ENCODE measurements at places on chromosomes 13 and 19. TPM values are rescaled to one million over a fixed set of nuclear protein-coding genes. Genes with fewer than 3 reads are reported as not detected.

DNA sequence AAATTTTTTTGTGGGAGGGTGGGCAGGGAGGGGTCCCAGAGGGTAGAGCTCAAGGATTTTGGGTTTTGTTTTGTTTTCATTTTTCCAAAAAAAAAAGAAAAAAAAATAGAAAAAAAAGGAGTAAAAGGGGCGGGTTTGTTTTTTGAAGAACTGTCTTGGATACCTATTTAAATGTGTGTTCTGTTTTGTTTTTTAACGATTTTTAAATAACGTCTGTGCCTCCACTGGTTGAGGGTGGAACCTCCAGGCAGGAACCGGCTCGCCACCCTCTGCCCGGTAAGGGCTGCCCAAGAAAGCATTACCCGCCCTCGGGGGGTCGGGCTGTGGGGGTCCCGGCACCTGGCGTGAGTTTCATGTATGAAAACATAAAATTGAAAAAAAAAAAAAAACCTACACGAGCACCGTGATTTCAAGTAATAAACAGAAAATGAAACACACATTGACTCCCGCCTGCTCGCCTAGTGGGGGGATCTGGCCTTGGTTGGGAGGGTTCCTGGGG lies 10.4 kb downstream of the MIDN start:
- no peak for DNase-seq

DNA sequence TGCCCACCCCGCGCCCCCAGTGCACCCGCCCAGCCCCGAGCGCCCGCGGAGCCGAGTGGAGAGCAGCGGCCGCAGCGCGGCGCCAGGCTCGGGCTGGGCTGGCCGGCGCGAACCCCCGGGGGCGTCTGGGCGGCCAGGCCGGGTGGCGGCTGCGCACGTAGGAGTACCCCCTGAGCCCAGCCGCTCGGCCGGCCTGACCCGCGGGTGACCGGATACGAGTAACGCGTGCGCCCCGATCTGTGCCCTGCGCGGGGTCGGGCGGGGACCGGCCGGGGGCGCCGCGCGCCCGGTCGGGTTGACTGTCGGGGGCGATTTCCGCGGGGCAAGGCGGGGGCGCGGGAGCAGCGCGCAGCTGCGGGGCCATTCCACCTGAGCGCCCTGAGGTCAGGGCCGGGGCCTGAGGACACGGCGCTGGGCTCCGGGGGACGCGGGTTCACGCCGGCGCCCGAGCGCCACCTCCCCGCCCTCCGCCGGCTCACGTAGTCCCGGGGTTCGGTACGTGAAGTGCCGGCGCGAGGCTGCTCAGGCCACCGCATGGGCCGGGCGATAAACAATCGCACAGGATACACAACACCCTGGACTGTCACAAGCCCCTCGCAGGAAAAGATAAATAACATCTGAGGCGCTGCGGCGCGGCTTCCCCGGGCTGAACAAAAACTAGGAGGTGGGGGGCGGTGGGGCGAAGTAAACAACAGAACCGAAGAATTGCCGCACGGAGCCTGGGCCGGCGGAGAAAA lies 37.6 kb upstream of the FLT1 start:
- DNase-seq: peak; percentile 31

The GPR183 gene
- polyA plus RNA-seq: 11.1 TPM

GRCh38 chr19:6271251-6271650 lies 8.5 kb downstream of the MLLT1 start:
- no peak for DNase-seq

- DNase-seq: no peak
Measured at GRCh38 chr19:35320065-35320713, 8.8 kb upstream of the CD22 start.

The GAPDHS gene
- polyA plus RNA-seq: not detected

The FOXA3 gene
- polyA plus RNA-seq: 1.6 TPM

GRCh38 chr13:73065036-73065435 lies 6.2 kb downstream of the KLF5 start:
- DNase-seq: no peak

The PRR20A gene
- not detected for polyA plus RNA-seq

GRCh38 chr13:95044452-95045205 lies 256.6 kb downstream of the ABCC4 start:
- no peak for DNase-seq

GRCh38 chr13:76845367-76845766 lies 40.8 kb downstream of the KCTD12 start:
- no peak for DNase-seq

- DNase-seq: no peak
Measured at GRCh38 chr13:111304603-111305289, 15.7 kb upstream of the TEX29 start.

GRCh38 chr13:41470196-41470595 lies 12.8 kb downstream of the RGCC start:
- no peak for DNase-seq

GRCh38 chr13:69551193-69551592 lies 556.4 kb upstream of the ATXN8OS start:
- DNase-seq: no peak

The RASAL3 gene
- polyA plus RNA-seq: 3.6 TPM

DNA sequence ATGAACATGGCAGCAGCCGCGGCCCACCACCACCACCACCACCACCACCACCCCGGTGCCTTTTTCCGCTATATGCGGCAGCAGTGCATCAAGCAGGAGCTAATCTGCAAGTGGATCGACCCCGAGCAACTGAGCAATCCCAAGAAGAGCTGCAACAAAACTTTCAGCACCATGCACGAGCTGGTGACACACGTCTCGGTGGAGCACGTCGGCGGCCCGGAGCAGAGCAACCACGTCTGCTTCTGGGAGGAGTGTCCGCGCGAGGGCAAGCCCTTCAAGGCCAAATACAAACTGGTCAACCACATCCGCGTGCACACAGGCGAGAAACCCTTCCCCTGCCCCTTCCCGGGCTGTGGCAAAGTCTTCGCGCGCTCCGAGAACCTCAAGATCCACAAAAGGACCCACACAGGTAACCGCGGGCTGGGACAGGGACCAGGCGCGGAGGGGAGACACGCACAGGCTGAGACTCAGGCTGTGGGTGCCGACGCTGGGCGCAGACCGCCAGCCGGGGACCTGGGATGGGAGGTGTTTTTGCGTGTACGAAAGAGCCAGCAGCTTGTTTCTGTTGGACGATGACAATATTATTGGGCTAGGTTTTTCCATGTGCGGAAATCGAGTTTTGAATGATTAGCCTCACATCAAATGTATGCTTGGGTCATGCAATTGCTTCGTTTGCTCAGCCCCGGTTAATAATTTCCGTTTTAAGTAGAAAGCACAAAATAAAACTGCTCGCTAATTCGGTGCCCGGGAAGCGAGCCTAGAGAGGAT lies 1.3 kb downstream of the ZIC2 start:
- no peak for DNase-seq

The LRRC25 gene
- 1.2 TPM for polyA plus RNA-seq

GRCh38 chr19:38142176-38143035 lies 81.6 kb downstream of the DPF1 start:
- DNase-seq: peak; percentile 25

GRCh38 chr13:48155848-48156247 lies 60.9 kb upstream of the MED4 start:
- DNase-seq: no peak

DNA sequence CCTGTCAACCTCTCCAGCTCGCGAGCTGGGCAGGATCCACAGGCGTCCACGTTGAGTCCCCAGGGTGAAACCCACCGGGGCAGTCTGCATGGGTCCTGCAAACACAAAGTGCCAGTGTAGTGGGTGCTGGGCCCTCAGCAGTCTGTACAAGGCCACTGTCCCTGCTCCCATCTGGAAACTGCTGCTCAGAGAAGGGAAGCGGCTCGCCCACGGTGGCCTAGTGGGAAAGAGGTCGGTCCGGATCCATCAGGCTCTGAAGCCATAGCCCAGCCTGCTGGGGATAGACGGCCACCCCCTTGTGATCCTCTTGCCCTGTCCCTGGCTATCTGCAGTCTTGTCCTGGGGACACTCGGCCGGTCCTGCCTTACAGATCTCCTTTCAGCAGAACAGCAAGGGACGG lies 2.6 kb upstream of the DIRAS1 start:
- no peak for DNase-seq

- no peak for DNase-seq
Measured at GRCh38 chr13:41514853-41515395, 57.6 kb downstream of the RGCC start.

DNA sequence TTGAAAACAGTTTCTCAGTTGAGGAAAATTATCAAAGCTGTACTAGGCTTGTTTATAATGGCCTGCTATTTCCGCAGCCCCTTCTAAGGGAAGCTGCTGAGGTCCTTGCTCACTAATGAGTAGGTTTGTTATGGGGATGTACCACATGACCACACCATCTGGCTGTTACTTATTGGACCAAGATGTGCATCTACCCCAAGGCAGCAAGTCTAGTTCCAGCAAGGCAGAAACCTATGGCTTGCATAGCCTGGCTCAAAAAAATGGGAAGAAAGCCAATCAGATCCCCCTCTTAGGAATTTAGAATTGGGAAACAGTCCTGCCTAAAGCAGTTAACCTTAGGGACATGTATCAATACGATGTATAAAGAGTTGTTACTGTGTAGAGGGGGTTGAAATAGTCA lies 186.5 kb upstream of the SPRY2 start:
- DNase-seq: no peak

GRCh38 chr13:76481738-76482137 lies 404.5 kb downstream of the KCTD12 start:
- DNase-seq: no peak

The C13orf42 gene
- not detected for polyA plus RNA-seq

GRCh38 chr13:80276371-80277289 lies 64.3 kb downstream of the SPRY2 start:
- peak; percentile 10 for DNase-seq

DNA sequence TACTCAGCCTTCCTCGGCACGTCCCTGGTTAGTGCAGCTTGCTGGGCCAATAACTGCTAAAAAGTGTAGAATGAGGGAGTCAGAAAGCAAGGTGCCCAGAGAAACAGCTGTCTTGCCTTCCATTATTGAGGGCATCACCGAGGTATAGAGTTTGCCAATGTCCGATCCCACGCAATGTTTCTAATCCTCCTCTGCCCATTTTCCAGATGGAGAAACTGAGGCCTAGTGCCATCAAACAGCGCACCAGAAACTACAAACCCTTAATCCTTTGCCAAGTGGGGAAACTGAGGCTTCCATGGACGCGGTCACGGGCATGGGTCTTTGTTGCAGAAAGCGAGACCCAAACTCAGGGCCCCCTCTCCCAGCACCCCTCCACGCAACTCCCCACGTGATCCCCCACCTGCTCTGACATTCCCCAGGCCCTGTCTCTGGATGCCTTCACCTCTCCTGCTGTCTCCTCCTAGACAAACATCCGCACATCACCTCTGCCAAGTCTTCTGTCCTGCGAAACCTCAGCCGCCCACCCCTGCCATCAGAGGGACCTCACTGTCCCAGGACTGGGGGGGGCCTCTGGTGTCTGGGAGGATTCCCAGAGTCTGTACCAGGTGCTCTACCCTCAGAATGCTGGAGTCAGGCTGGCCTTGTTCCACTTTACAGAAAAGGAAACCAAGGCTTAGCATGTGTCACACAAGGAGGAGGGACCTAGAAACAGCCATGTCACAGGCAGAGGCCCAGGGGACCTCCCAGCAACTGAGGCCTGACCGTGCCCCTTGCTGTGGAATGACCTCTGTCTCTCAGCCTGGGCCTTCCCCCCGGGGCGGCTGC lies 930 bp upstream of the PDE4C start:
- no peak for DNase-seq

DNA sequence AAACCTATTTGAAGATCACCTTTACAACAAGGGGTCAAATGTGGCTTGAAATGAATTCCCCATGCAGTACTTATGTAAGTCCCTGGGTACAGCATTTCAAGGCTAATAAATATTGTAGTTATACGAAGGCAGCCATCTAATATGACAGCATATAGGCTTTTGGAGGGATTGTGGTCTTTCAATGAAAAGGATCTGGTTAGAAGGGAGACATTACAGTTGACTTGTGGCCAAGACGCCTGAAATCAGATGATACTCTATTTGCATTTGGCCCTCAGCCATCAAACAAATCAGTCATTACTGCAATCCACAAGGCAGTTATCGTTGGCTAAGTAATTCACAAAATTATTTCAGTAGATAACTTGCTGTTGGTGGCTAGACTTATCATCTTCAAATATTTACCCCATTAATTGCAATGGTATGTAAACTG lies 242.7 kb downstream of the DCLK1 start:
- no peak for DNase-seq

The DOCK6 gene
- polyA plus RNA-seq: 77.7 TPM

The ZNF208 gene
- polyA plus RNA-seq: 2.4 TPM

GRCh38 chr19:58476498-58477015 lies 405 bp downstream of the ZNF446 start:
- no peak for DNase-seq

GRCh38 chr19:32101206-32101605 lies 244.2 kb upstream of the ZNF507 start:
- DNase-seq: no peak

The ZNF582 gene
- polyA plus RNA-seq: 6.7 TPM

DNA sequence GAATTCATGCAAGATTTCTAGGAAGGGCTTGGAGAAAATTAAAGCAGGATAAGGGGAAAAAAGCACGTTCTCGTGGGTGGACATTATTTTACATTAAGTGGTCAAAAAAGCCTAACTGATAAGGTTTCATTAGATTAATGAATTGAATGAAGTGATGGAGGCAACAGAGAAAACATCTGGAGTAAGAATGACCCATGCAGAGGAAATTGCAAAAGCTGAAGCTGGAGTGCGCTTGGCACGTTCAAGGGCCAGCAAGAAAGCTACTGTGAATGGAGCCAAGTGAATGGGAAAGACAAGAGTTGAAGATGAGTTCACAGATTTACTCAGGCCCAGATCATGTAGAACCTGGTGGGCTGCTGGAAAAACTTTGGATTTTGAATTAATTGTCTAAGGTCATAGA lies 777.9 kb downstream of the DACH1 start:
- DNase-seq: peak; percentile 66

DNA sequence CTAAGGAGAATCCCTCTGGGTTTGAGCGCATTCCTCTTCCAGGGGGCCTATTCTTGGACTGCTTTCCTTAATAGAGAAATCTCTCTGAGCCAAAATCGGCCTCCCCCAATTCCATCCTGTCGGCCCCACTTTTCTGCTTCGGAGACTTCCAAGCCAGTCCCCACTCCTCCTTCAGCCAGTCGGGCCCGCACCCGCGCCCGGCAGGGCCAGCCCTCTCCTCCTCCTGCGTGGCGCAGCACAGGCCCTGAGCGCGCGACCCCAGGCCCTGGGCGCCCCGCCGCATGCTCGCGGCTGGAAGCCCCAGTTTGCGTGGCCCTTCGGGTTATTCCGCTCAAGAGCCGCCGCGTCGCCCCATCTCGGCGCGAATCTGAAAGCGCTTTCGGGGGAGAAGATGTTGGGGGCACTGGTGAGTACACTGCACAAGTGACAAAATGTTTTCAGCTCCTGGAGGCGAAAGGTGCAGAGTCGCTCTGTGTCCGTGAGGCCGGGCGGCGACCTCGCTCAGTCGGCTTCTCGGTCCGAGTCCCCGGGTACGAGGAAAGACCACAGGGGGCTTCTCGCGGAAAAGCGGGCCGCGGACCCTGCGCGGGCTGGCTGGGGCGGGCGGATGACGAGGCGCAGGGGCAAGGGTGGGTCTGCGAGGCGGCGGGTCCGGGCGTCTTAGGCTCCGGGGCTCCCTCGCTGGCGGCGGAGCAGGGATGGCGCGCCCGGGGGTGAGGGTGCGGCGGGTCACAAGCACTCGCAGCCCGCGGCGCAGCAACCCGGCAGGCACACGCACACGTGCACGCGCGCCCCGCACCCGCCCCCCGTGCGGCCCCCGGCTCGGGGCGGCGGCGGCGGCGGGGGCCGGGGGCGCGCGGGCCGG lies at the start of gene IL17D:
IL17D (plus strand) TSS at position 785 of the 865 bp plus-strand sequence. CDS start 303 bp downstream, outside the sequence.
- DNase-seq: no peak

The MOB3A gene
- polyA plus RNA-seq: 24.1 TPM

Measured in right lung (tissue), 10 donors.